NCI-H1092 (cell line): ENCODE measurements at places on chromosomes 6 and 20.

GRCh38 chr6:35176301-35177024 is 35.3 kb upstream of the TCP11 start:
- DNase-seq: no peak

- DNase-seq: no peak
These were observed 315.7 kb upstream of the EPHA7 start for GRCh38 chr6:93735099-93735498.

GRCh38 chr6:170438402-170438753 is 114.7 kb downstream of the PSMB1 start:
- peak; percentile 99 for DNase-seq

- DNase-seq: no peak
These were observed 16.8 kb downstream of the IL22RA2 start for GRCh38 chr6:137156650-137157049.

DNA sequence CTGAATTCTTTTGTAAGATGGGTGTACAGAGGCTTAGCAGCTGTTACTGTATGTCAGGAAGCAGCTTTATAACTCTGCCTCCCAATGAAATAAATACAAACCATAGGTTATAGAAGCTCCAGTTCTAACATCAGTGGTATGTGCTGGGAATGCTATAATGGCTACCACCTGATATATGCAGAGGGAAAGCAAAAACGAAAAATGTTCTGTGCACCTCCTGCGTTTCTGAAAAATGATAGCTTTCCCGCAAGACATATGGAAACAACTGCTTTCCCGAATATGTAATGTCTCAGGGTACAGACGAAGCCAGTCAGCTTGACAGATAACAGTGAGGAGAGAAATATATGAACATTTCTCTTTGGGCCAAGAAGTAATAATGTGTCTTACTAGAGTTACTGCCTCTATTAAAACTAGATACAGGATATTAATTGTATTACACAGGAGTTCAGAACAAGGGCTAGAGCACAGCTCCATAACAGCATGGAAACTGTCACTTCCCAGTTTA is 517.0 kb upstream of the NRSN1 start:
- DNase-seq: no peak

DNA sequence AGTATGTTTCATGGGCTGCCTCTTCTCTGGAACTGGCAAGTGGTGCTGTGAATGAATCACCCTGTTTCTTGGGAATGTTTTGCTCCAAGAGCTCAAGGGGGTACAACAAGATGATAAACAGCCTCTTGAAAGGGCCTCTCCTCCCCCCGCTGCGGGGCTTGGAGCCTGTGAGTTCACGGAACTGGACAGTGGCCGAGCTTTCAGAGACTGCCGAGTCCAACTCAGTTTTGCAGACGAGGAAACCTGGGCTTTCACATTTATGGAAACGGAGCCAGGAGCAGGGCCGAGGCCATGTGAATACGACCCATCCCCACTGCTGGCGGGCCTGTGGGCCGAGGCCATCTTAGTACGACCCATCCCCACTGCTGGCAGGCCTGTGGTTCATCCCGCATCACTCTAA is 18.2 kb upstream of the SRC start:
- DNase-seq: no peak

- no peak for DNase-seq
These were observed 209.6 kb downstream of the ERMARD start for GRCh38 chr6:169960886-169961611.

DNA sequence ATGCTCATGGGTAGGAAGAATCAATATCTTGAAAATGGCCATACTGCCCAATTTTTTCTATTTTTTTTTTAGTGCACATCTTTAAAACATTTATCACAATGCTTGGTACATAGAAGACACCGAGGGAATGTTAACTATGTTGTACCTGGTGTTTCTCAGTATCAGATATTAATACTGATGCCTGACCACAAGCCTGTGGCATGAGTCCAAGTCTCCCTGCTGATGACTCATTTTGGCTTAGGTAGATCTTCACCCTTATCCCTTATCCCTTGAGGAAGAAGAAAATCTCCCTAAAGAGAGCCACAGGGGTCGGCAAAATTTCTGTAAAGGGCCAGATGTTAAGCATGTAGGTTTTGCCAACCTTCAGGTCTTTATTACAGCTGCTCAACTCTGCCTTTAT is 14.5 kb downstream of the CD109 start:
- DNase-seq: no peak

DNA sequence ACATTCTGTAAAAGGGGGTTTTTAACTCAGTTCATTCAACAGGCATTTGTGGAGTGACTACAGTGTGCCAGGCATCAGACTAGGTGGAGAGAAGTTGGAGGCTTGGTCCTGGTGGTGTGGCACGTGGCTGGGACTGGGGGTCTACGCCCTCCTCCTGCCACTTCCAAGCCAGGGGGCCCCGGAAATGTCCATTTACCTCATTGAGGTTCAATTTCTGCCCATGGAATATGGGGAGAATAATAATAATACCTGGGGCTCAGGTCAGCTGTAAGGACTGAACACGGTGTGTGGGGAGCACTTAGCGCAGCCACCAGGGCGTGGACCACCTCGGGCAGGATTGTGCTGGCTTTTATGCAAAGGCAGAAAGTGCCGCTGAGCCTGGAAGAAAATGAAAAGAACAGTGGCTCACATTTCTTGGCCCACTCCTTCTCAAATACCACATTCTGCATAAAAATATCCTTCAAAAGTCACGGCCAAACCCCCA is 229.4 kb downstream of the ANKRD60 start:
- no peak for DNase-seq

DNA sequence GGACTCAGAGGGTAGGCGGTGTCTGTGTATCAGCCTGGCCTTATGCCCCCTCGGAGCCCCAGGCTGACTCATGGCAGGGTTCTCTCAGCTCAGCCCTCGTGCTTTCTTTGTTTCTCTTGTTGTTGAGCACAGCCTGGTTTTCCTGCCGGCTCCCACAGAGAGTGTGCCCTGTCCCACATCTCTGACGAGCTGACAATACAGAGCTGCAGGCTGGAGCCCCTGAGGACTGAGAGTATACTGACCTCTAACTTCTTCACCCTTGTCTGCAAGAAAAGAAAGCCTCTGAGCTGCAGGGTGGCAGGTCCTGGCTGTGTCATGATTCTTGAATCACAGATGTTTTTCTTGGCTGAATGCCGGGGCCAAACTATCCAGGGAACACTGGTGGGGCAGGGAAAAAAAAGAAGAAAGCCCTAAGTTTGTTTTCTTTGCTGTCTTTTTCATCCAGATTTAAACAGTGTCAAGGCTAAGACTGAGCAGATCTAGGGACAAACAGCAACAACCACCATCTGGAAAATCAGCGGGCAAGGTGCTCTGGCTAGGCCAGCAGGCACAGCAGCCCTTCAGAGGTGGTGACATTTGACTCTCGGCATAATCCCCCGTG is 63.3 kb upstream of the ZNF133 start:
- no peak for DNase-seq

GRCh38 chr20:52127309-52127708 is 64.3 kb downstream of the ZFP64 start:
- DNase-seq: no peak

GRCh38 chr20:3716195-3716834 is 3.9 kb upstream of the SIGLEC1 start:
- DNase-seq: peak; percentile 16

GRCh38 chr6:115986026-115986425 is 74.7 kb downstream of the FRK start:
- DNase-seq: no peak

GRCh38 chr6:11055127-11055627 is 11.1 kb upstream of the ELOVL2 start:
- DNase-seq: no peak

DNA sequence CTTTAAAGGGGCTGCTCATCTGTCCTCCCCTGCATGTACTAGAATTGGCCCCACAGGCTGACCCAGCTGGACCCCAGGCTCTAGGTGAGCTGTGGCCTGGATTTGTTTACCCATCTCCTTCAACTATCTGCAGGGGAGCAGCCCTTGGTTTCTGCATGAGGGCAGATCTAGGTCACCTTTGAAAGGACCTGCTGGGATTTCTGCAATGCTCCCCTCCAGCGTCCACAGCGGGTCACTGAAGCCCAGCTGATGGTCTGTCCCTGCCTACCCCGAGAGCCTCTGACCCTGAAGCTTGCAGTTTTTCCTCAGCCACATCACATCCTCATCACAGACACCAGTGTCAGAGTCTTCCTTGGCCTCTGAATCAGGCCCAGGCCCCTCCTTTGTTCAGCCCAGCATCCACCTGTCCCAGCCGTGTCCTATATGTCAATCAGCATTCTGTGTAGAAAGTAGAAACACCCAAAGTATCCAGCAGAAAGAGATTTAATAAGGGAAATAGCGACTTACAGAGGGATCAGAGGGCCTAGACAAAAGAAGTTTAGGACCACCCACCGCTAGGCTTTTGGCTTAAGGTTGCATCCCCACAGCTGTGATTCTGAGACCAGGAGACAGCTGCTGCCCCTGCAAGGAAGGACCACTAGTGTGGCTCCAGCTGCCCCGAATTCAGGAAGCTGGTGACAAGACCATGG is 243.1 kb downstream of the LRFN2 start:
- no peak for DNase-seq

DNA sequence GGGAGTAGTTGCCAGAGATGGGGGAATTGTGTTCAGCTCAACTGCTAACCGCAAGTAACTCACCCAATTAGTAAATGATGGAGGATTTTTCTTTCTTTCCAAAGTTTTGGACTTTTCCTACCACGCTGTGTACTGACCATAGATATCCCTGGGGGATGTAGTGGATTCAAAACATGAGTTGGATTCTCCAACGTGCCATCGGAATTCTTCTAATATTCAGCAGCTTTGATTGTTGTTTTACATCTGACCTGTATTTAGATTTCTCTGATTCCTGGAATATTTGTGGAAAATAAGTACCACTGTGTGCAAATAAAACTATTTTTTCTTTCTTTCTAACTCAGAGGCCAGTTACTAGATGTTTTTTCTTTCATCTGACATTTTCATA is 1.1 kb downstream of the CCDC170 start:
- no peak for DNase-seq

DNA sequence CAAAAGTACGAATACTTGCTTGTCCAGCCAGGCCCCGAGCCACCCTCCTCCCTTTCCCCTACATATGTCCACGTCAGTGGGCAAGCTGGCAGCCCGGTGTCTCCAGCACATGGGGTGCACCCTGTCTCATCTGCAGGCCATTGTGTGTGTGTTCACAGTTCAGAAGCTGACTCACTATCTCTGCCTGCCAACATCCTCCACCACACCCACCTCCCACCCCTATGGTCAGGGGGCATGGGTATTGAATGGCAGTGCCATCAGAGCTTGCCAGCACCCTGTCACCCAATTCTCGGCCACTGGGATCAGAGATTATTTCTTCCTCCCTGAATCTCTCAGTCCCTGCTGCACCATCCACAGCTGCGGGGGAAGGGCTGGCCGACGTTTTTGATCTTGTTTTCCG is 195.7 kb downstream of the FARS2 start:
- DNase-seq: no peak

- DNase-seq: no peak
These were observed 16.1 kb upstream of the FOXO3 start for GRCh38 chr6:108544606-108545005.

DNA sequence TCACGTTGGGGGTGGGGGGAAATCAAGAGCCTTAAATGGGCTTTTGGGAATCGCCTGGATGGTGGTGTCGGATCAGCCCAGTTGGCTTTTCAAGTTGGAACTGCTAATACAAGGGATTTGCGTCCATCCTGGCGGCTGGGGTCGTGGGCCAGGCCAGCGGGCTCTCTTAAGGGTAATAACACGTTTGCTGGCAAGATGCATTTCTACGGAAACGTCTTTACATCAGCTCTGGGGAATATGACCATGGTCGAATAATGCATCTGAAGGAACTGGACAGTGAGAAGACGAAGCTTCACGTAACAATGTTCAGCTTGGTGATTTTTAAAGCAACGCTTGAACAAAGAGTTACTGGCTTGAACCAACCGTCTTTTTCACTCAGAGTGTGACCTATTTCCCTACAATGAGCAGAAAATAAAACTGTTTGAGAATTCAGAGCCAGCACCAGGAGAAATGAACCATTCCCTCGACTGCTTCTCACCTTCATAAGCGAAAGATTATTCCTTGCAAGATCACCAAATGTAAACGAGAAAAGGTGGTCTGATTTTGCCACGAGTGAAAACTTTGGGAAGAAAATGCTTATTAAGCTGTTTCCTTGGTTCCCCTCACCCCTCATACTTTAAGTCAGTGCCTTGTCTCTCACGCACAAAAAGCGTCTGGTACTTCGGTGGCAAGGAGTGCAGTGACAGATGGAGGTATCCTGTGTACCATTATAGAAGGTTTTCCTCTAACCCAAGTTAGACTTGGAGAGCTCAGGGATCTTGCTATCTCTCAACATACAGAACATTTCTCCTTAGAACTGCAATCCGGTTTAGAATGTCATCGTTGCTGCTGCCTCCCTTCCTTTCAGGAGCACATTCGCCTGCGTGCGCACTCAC is 1.4 kb upstream of the MARCKS start:
- DNase-seq: peak; percentile 32

- no peak for DNase-seq
These were observed at the start of gene SPO11 for GRCh38 chr20:57329608-57330221. Gene SPO11, plus strand, starts transcription at chr20:57329803. Its CDS starts 65 bp downstream, at chr20:57329868.

GRCh38 chr20:56867128-56867527 is 238.0 kb downstream of the TFAP2C start:
- no peak for DNase-seq

GRCh38 chr6:29395331-29395730 is at the start of gene OR12D2:
Gene OR12D2, plus strand, starts transcription at chr6:29395631. Its CDS starts 1,069 bp downstream, at chr6:29396700.
- no peak for DNase-seq

- no peak for DNase-seq
These were observed at the start of gene PRDM1 for GRCh38 chr6:106085984-106086813. Gene PRDM1, plus strand, starts transcription at chr6:106086336. Its CDS starts 218 bp downstream, at chr6:106086554.

DNA sequence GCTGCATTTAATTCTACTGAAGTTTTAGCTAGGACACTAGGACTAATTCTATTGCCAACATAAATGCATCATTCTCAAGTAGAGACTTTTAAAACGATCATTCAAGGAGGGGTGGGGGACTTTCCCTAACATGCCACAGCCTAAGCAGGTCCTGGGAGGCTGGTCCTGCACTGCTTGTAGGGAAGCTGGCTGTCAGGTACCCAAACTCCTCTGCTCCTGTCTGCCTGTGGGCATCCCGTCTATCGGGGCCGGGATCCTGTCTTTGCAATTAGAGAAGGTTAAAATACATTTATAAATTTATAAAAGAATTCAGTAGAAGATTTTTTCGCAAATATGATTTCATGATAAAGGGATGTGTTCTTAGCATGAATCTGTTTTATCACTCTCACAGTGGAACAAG is 51.6 kb upstream of the MPC1 start:
- DNase-seq: no peak

DNA sequence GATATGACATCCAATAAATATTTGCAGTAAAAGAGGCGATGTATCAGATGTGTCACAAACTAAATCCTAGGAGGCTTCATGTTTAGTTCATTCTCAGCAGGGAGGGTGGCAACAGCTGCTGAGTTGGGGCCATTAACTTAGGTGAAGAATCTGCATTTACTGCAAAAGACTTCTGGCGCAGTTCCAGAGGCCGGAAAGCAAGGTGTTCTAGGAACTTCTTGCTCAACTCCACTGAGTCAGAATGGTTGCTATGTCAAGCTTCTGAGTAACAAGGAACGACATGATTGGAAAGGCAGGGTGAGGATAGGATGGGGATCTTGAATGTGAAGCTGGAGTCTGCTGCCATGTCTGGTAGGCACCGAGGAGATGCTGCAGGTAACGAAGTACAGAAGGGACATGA is 11.7 kb downstream of the ADNP start:
- DNase-seq: no peak
